ENCODE measurements at places on chromosomes 12 and 14.

DNA sequence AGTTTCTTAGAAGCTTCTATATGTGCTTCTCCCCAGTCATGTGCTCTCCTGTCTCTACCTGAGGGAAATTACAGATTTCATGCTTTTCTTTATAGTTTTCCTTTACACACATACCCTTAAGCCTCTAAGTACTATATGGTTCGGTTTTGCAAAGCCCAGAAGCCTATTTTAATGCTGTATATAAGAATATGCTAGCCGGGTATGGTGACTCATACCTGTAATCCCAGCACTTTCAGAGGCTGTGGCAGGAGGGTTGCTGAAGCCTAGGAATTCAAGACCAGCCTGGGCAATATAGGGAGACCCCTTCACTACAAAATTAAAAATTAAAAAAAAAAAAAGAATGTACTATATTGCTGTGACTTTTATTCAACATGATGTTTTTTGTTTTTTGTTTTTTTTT lies 15.4 kb downstream of the DGLUCY start:
- no peak for DNase-seq

DNA sequence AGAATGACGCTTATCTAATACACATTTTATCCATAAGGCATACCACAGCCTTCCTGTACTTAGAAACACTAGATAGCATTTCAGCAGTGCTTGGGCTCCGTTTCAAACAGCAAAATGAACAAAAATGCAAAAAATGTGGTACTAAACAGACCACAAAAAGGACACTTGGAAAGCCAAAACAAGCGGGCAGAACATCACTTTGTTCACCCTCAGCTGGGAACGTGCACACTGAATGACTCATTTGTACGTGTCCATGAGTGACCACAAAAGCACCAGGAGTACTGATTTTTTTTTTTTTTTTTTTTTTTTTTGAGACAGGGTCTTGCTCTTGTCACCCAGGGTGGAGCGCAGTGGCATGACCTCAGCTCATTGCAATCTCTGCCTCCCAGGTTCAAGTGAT lies 8.9 kb upstream of the FOXN3 start:
- DNase-seq, result no peak

- no peak for DNase-seq
These were observed 491.2 kb upstream of the FLRT2 start for GRCh38 chr14:85038526-85039352.

DNA sequence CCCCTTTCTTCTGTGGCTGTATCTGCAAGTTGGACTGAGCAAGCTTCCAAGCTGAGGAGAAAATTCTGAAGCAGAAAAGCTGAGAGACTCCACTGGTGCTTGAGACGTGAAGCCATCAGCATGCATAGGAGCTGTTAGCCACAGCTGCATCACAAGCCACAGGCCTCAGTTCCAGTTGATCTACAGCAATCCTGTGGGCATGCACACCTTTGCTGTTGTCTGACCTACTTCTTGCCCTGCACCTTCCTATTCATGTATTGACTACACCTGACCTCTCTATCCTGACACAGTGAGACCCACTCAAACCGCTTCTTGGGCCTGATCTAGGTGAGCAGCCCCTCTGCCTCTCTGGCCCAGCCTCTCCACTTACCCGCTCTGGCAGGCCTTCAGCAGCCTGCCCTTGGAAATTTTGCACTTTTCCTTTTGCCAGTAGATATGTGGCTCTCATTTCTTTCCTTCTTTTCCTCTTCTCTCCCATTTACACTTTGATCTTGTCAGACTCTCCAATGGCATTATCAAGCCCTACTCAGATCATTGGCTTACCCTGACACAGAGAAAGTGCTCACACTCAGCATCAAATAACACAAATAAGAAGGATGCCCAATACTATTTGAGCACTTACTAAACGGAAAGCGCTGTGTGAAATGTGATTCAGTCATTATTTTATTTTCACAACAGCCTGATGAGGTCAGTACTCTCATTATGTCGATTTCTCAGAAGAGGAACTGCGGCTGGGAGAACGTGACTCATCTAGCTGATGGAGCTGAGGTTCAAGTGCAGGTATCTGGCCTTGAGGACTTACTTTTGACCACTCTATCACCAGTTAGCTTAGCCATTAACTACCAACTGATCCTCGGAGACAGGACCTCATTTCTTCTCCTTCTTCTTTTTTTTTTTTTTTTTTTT lies 21.9 kb upstream of the PTGR2 start:
- DNase-seq, result no peak

DNA sequence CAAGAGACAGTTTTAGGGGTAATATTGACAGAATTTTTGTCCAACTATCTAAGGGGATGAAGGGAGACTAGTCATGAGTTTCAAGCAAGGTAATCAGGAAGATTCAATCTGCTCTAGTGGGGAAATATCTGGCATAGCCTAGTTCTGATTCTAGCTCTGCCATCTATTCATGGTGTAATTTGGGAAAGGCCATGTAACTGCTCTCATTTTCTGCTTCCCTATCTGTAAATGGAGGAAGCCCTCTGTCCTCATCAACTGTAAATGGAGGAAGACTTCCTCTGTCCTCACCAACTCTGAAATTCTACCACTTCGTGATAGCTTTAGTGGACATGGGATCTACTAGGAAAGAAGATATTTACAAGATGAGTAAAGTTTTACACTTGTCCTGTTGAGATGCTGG lies 37.9 kb downstream of the BHLHE41 start:
- no peak for DNase-seq

DNA sequence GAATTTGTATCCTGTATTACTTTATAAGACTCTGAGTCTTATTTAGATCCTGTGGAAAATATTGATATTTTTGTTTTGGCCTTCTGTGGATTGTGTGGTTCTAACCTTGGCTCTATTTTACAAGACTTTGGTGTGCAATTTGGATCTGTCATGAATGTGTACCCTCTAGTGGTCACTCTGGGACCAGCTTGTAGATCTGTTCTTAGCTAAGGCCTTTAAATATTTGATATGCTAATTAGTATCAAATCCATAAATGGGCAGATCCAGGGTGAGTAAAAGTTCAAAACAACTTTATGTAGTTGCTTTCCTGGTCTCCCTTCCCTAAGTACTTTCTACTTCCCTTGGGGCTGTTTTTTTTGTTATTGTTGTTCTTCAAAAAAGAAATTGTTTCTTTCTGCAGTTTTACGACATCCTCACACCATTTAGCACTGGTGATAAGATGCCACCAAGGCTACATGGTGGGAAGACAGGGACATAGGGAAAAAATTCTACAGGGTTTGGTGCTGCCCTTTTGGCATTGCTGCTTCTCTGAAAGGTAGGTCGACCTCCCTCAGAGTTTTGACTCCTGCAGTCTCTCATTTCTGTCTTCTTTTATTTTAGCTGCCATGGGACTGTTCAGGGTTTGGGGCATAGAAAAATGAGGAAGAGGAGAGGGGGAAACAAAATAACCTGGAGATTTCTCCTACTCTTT lies 238.5 kb downstream of the GPHN start:
- DNase-seq, result peak; percentile 31

DNA sequence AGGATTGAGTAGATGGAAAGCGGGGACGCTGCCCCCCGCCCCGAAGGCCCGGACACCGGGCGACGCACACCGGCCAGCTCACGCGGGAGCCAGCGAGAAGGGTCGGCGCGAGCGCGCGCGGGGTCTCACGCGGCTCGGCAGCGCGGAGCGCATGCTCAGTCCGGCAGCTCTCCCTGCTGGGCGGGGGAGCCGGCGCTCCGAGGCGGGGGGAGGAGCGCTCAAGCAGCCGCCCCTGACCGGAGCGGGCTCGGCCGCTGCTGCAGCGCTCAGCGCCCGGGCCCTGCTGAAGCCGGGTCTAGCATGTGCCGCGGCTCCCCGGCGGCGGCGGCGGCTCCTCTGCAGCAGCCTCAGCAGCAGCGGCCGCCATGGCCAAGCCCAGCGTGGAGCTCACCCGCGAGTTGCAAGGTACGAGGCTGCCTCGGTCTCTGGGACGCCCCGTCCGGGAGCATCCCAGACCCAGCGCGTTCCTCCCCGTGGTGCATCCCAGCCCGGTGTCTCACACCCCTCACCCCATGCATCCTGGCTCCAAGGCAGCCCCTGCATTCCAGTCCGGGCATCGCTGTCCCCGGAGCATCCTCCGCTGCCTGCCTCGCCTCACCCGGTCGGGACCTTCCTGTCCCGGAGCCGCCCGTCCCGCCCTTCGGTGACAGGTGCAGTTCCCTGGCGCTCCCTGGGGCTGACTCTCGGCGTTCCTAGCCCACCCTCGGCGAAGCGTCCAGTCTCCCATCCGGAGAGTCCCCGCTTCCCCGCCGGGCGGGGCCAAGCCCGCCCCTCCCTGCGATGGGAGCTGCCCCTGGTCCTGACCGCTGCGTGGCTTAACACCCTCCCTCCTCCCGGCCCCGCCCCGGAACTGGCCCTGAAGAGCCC lies at the start of gene CARMIL3:
Gene CARMIL3 (plus strand): TSS at position 221 of the 867 bp plus-strand sequence. CDS start 145 bp downstream, at position 366.
- peak; percentile 37 for DNase-seq

DNA sequence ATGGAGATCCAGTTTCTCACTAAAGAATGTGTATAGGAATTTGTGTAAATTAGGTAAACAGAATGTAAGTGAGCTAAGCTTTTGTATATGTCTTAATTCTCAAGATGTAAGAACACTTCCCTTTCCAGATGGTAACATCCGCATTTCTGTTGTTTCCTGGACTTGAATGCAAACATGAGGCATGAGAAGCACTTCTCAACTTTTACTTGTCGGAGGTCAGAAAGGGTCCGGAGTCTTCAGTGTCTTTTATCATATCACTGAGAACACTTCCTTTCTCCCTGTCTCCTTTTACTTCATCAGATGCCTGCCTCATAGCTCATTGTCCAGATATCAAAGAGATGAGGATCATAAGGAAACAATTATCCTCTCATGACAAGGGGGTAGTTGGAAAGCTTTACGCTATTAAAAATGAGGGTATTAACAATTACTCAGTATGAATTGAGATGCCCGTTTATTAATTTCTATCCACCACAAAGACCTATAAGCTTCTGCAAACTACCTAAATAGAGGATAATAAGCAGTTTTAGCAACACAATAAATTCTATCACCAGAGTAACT lies 214.1 kb upstream of the FLRT2 start:
- DNase-seq, result no peak

DNA sequence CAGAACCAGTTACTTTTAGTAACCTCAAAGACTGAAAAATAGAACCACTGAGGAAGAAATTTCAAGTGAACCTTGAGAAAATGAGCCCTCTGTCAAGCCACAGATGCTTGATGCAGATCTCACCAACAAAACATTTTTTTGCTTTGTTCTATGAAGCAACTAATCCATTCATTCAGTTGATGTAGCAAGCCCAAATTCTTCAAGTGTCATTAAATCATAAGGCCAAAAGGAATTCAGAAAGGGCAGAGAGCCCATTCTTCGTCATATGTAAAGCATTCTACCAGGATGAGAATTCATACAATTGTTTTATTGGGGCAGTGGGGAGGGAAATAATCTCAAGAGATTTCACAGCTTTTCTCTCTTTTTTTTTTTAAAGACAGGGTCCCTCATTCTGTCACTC lies 218.0 kb upstream of the RGS6 start:
- DNase-seq, result no peak

GRCh38 chr14:101827286-101827685 lies 65.8 kb downstream of the PPP2R5C start:
- DNase-seq, result no peak

GRCh38 chr14:20376071-20376588 lies 32.7 kb downstream of the PARP2 start:
- DNase-seq, result no peak

GRCh38 chr12:50005175-50005574 lies 20.1 kb downstream of the RACGAP1 start:
- DNase-seq, result no peak

GRCh38 chr12:4137441-4137840 lies 136.1 kb upstream of the CCND2 start:
- no peak for DNase-seq

DNA sequence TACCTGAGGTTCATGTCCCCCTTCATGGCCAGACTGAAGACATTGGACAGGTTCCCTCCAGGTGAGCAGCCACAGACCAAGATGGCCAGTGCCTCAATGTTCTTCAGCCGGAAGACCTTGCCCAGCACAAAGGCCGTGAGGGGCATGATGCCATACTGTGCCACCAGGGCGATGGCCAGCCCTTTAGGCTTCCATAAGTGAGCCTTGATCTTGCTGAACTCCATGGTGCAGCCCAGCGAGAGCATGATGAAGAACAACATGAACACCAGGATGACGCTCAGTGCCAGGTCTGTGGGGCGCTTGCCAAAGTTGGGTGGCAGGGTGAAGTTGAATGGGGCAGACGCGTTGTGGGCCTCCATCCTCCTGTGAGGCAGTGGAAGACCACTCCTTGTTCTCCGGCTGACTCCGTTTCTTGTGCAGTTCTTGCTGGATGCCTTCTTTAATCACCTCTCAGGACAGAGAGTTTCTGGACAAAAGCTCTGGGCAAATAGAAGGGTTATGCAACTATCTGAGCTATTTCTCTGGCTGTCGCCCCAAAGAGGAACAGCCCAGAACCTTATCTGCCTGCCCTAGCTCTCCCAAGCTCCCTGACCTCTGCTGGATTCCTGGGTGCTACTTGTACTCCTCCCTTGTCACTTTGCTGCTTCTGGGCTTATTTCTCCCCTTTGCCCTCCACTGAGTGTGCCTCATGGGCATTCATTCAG lies at the start of gene SLC10A1:
Gene SLC10A1 (minus strand): TSS at position 445 of the 704 bp plus-strand sequence. CDS start 86 bp downstream, at position 359.
- DNase-seq, result no peak

DNA sequence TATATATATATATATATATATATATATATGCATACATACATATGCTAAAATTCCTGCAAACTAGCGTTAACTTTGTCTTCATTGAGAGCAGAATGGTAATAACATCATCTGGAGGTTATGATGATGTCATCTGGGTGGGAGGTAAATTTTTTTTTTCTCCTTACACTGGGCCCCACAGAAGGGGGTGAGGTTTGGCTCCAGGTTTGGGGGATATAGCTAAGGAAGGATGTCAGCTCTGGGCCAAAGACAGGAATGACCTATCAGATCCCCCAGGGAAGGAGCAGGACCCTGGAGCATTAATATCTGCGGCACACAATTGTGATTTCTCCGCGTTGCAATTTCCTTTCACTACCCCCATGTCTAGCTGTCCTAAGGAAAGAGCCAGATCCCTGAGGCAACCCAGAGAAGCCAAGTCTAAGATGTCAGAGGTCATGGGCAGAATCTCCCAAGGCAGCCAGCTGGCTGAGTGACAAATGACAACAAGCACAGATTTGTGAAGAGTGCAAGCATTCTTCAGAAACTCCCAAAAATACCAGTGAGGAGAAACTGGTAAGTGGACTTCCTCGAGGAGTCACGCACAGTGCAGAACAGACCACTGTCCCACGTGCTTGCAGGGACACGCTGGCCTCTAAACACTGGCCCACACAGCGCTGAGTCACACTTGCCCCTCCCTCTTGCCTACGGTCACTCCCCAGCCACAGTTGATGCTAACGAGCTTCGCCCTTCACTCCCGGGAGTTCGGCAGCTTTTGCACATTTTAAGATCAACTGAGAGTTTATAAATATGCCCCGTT lies 9.9 kb downstream of the UBC start:
- no peak for DNase-seq

- DNase-seq, result no peak
These were observed 13.3 kb upstream of the LRRC10 start for GRCh38 chr12:69623970-69624369.

DNA sequence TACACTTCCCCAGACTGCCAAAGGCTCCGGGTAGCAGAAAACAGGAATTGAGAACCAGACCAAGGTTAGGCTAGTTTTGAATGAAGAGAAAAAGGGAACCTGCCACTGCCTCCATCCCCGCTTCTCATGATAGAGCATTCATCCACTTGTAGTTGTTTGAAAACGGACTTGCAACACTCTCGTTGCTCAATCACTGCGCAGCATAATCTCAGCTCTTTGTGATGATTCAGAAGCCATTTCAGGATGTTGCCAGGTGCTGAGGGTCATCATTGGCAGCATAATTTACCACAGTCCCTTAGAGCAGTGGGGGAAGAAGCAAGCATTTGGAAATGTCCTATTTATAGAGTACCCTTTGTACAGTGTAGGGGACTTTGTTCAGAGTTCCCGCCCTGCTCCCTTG lies 25.6 kb downstream of the KCNK13 start:
- DNase-seq, result no peak
